Activated T-cell treated with anti-CD3 and anti-CD28 coated beads, Interleukin-2, amount 50 U/mL, for 72 hours (primary cell): ENCODE measurements at places on chromosomes 4 and X. TPM values are rescaled to one million over a fixed set of nuclear protein-coding genes. Genes with fewer than 3 reads are reported as not detected.

ZNF157 gene
- total RNA-seq, result 0.67 TPM

DNA sequence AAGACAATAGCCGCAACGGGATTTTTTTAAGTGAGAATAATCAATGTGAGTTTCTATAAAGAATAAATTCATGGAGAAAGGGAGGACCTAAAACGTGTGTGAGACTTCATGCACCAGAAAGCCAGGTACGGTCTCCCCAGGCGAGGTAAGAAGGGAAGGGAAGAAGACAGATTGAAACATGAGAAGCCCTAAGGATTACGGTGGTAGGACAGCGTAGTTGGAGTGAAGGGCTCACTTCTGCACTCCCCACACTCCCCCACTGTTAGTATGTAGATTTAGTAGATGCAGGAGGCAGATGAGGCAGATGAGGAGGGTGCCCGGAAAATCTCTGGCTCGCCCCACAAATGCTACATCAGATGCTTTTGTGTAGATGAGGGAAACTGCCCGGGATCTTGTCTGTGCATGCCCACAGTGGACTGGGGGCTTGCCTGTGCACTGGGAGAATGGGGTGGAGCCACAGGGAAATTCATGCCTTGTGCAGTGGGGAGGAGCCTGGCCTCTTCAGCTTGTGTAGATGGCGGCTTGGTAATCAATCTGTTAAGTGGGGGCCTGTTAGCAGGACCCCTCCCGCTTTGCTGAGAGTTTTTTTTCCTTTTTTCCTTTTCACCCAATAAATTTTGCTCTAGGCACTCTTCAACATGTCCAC is 1544.5 kb upstream of the TENM3 start:
- DNase-seq, result no peak

- DNase-seq, result no peak
These were observed 314.5 kb upstream of the RASGEF1B start for GRCh38 chr4:81786063-81786763.

DNA sequence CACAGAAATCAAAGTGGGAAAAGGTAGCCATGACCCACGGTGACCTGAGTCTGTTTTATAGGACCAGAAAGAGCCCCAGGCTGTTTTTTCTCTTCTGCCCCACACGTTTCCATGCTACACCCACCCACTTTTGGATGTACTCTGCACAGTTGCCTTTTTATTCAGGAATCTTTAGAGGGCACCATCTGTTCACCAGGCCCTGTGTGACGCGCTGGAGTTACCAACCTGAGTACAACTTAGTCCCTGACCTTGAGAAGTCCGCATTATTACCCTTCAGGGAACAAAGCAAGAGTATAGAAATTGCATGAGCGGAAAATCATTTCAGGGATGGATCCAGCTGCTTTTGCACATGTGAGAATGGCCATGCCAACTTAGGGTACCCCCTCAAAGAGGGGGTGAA is 207.8 kb upstream of the GATB start:
- no peak for DNase-seq

NEK1 gene
- total RNA-seq, result 15.7 TPM

RAI2 gene
- total RNA-seq, result 1.5 TPM

DNA sequence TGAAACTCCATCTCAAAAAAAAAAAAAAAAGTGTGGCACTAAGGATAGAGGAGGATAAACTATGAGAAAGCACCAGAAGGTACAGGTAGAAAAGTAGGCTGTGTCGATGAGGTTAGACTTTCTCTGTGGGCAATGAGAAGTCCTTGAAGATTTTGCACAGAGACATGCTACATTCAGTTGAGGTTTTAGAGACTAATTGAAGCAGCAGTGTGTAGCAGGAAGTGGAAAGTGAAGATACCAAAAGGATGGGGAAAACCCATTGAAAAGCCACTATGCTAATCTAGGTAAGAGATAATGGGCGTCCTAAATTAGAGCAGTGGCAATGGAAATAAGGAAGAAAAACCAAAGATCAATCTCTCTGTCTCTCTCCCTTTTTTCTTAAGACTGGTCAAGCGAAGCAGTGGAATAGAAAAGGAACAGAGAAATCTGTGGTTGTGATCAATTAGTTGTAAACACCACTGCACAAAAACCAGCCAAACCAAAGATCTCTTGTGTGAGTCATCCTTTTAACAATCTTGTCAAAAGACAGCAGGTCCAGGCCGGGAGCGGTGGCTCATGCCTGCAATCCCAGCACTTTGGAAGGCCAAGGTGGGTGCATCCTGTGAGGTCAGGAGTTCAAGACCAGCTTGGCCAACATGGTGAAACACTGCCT is 3.5 kb downstream of the SPINK2 start:
- peak; percentile 29 for DNase-seq

TEX11 gene
- not detected for total RNA-seq

GRCh38 chrX:13638826-13639225 is 14.1 kb upstream of the TCEANC start:
- no peak for DNase-seq

GSX2 gene
- not detected for total RNA-seq

SMIM43 gene
- not detected for total RNA-seq

- peak; percentile 46 for DNase-seq
These were observed 58.9 kb upstream of the RBM47 start for GRCh38 chr4:40688446-40689095.

RTL3 gene
- not detected for total RNA-seq

CYLC1 gene
- not detected for total RNA-seq

DNA sequence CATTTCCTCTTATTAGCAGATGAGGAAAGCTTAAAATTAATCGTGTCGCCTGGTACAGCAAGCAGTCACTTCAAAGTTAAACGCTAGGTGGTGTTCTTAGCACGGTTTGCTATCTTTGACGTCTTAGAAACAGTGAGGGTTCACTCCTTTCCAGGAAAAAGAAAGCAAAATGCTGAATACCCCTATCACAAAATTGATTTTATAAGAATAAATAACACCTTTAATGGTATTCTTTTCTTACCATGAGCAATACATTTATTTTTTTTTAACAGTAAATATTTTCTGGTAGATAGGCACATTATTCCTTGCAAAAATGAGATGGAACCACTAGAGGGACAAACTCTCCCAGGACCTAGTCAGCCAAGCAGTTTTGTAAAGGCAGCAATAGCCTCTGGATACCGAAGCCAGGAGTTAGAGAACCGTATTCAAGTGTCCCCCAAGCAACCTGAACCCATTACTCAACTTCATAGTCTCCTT is 153.9 kb downstream of the KDR start:
- DNase-seq, result peak; percentile 7

DNA sequence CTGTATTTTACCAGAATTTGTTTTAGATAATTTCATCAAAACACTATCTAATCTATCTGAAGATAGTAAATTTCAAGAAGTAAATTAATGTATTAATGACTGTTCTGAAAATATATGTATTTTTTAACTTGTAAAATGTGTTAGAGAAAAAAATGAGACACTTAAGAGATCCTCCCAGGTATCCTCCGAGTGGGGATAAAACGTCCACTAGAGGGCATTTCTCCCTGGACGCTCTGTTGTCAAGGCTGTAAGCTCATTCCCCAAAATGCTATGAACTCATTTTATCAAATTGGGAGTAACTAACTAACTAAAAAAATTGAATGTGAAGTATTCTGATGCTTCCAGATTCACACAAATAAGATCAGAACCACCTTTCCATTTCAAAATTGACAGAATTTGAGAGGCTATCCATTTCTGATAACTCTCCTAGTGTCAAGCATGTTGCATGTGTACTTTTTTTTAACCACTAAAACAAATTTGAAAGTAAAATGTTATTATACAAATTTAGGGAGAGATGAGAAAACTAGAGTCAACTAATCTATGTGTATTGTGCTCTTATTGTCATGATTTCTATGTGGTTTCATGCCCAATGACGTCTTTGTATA is 337.3 kb upstream of the HS3ST1 start:
- DNase-seq, result no peak

EFHC2 gene
- total RNA-seq, result 0.53 TPM

UVSSA gene
- 25.8 TPM for total RNA-seq

GRCh38 chr4:186660403-186660802 is 63.3 kb downstream of the FAT1 start:
- DNase-seq, result no peak

GRCh38 chr4:40564815-40565483 is 64.7 kb downstream of the RBM47 start:
- no peak for DNase-seq

- no peak for DNase-seq
These were observed 3.4 kb downstream of the CTBP1 start for GRCh38 chr4:1245481-1246051.

MAGEB17 gene
- not detected for total RNA-seq

DNA sequence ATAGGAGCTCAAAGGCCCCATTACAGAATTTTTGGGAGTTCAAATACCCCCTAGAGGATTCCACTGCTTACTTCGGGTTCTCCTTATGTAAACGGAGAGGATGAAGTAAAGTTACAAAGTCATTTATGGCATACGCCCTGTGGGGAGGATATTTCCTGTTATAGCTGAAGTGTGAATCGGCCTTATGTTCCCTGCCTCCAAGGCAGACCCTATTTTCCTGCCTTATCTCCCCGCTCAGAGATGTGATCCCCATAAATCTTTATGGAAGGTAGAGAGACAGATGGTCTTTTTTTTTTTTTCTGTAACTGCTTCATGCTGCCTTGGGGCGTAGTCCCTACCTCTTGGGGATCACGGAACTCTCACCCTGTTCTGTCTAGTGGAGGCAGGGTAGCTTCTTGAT is 56.0 kb upstream of the DHX15 start:
- DNase-seq, result no peak

UGT2B28 gene
- not detected for total RNA-seq

DNA sequence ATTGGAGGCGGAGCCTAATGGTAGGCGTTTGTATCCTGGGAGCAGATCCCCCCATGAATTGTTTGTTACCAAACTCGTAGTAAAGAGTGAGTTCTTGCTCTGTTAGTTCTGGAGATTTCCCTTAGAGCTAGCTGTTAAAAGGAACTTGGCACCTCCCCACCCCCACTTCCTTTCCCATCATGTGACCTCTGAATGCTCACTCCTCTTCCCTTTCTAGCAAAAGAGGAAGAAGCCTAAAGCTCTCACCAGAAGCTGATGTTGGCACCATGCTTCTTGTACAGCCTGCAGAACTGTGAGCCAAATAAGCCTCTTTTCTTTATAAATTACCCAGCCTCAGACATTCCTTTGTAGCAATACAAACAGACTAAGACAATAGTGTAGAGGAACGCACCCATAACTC is 13.8 kb upstream of the ATOH1 start:
- no peak for DNase-seq
